ENCODE measurements at places on chromosomes 12 and 14.
A peak's percentile ranks its signal among the peaks of the same experiment; 100 is the strongest.

- DNase-seq, result no peak
Measured at GRCh38 chr12:69266036-69266635, 26.8 kb downstream of the CPSF6 start.

- DNase-seq, result no peak
Measured at GRCh38 chr12:75850721-75851462, 180.7 kb downstream of the PHLDA1 start.

DNA sequence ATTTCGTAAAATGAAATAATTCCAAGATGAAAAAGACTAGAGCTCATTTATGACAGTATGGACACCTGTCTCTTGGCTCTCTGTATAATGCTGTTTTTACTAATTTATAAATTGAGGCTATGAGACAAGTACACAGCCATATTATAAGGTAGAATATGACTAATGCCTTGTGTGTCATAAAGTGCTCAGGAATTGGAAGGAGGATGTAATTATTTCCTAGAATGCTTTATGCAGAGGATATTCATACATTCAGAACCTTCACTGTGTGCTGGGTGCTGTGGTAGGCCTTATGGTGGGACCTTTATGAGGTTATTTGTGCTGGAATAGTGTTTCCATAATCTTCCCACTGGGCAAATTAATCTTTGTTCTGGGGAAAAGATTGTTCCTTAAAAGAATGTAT lies 13.3 kb downstream of the PCNX1 start:
- DNase-seq, result no peak

DNA sequence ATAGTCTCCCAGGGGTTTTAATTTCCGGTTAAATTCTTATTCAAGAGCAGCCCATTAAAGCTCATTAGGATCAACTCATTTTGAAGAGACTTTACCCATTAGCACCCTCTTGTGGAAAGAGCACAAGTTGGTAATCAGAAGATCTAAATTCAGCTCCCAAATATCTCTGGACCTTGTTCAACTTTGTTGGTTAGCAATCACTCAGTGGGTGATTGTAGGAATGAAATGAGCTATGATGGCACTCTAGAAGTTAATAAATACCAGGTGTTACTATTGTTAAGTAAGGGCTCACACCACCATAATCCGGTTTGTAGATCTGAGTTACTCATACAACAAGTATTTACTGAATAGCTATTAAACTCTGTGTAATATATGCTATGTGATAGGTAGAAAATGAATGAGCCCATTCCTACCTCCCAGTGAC lies 42.9 kb downstream of the TRIP11 start:
- DNase-seq, result peak; percentile 59

GRCh38 chr12:108981835-108982234 lies 39.0 kb downstream of the SVOP start:
- no peak for DNase-seq

DNA sequence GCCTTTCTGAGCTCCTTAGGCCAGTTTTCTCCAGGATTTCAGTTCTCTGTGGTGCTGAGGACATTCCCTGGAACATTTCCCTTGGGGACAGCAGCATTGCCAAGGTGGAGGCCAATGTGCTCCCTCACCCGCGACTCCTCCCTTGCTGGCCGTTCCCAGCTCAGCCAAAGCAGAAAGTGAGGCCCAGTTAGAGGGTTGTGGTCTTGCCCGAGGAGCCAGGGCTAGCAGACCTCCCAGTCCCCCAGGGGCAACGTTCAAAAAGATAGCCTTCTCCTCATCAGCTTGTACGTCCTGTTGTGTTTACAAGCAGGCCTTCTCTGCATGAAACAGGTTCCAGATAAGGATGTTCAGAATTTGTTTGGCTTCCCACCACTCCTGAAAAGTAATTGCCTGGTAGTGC lies 78.4 kb downstream of the SSPN start:
- DNase-seq, result no peak

- DNase-seq, result no peak
Measured at GRCh38 chr12:104297477-104298113, 5.9 kb upstream of the EID3 start.

Data from NCI-H1105 (cell line).